ENCODE measurements at places on chromosomes 16 and 17.
A peak's percentile ranks its signal among the peaks of the same experiment; 100 is the strongest.

- DNase-seq = no peak
These were observed 12.0 kb downstream of the CHST6 start for GRCh38 chr16:75483222-75483621.

DNA sequence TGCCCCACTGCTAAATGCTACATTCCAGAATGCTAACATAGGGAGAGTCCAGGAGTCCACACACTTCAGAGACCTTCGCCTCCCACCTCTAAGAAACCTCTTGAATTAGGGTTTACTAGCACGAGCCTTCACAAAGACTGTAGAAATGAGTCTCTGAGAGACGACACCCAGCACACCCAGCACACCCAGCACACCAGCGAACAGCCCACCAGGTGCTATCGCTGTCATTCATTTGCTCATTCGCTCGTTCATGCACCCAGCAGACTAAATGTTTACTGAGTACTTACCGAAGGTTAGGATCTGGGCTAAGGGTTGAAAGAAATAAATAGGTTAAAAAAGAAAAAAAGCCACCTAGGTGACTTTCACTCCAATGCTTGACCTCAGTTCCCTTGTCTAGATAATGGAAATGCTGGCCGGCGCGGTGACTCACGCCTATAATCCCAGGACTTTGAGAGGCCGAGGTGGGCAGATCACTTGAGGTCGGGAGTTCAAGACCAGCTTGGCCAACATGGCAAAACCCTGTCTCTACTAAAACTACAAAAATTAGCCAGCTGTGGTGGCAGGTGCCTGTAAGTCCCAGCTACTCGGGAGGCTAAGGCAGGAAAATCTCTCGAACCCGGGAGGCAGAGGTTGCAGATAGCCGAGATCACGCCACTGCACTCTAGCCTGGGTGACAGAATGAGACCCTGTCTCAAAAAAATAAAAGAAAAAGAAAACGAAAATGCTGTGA is 100.8 kb downstream of the ADCY9 start:
- DNase-seq = no peak

DNA sequence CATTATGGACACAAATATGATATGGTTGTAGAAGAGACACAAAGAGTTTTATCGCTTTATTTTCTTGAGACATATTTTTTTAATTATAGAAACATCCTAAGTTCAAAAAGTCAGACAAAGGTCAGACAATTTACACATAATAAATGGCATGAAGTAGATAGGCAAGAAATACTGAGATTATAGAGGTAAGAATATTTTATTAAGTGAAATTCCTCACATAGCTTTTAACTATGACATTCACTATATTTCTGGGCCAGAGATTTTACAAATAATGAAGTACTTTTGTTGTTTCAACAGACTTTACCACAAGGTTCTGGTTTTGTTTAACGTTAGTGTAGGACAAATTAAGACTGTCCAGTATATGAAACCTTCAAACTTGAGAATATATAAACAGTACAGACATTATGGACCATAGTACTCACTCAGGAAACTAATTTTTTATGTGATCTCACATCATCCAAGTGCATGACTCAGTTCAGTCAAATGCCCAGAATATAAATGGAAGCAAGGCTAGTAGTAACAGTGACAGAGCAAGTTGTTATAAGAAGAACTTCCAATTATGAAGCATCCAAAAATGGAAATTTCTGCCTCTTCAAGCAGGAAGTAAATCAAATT is 394.8 kb downstream of the KCNJ2 start:
- DNase-seq = no peak

DNA sequence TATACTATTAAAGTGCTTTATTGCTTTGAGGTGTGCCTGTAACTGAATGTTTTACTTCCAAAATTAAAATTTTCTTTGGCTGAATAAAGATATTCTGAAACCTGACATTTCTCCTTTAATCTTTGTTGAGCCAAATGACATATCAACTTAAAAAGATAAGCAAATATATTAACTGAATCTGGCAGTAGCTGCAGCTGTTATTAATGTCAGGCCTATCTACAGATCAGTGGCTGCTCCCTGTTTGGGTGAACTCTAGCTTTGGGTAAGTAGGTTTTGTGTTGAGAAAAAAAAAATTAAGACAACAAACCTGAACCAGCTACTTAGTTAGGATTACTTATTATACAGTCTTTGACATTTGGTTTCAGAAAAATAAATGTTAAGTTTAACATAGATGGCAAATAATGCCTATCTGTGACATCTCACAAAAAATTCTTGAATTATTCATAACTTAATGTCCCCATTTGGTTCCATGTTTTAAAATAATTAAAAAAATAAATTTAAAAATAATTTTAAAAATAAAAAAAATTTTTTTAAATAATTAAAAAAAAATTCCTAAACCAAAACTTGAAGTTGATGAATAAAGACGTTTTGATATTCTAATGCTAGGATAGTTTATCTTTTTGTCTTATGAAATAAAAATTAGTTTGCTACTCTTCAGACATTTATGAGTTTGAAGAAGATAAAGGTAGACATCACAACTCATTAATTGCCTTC is 19.8 kb downstream of the CPD start:
- DNase-seq = no peak

- no peak for DNase-seq
These were observed 446.5 kb downstream of the MAF start for GRCh38 chr16:79154086-79154485.

DNA sequence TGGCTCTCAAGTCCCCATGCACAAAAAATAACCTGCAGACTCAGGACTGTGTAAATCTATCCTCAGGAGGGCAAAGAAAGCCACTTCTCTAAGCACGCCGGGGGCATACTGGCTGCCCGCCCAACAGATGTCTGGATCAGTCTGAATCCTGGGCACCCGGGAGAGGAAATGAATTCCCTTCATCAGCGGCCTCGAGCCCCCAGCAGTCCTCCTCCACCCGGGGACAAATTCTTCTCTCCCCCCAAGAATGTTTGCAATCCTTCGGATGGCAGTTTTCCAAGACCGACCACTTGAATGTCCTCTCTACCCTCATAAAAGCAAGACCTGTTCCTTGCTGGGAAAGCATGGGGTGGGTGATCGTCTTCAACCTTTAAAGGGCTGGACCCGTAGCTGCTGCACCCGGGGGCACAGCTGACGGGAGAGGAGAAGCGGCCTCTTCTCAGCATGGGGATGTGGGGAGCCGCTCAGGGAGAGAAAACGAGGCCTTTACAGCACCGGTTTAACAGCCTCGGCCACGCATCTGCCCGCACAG is 9.4 kb upstream of the MAP2K3 start:
- DNase-seq = peak; percentile 33

DNA sequence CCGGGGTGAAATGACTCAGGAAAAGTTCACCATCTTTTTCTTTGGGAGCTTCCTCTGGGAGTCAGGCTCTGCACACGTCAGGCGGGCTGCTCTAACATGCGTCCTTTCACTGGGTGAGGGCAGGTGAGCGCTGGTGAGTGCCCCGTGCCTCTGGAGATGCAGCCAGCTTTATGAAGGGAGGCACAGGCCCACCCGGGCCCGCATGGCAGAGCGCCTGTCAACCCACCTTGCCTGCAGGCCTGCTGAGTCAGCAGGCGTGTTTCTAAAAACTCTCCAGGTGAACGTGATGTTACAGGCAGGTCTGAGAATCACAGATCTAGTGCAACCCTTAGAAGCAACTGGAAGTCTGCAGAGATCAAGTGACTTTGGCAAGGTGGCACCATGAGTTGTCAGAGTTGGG is 18.4 kb downstream of the MAP1LC3B start:
- no peak for DNase-seq

DNA sequence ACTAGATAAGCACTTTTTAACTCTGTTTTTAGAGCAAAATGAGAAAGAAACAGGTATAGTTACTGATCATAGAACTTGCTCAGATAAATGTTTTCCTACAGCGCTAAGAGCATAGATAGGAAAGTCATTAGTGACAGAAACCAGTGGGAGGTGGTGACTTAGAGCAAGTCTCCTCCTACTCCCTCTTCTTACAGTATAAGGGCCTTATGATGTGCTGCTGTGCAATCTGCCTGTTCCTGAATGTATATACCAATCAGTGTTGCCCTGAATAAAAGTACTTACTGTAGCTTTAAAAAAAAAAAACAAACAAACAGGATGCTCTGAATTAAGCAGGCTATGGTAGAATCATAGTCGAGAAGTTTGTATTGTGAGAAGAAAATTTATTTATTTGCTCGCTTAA is 23.3 kb upstream of the RASL10B start:
- DNase-seq = no peak

DNA sequence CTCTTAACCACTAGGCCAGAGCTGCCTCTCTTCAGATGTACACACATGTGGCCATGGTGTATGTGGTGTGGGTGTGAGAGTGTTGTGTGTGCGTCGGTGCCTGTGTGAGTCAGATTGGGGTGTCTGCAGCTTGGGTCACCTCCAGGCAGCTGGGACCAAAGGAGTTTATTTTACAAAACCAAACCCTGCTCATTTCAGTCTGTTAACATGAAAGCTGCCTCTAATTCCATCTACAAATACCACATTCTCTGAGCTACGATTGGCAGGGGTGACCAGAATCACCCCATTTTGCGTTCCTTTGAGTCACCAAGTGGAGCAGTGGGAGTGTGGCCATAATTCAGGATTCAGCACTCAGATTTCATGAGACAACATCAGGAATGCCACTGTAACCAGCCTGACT is 105.3 kb downstream of the IRX5 start:
- no peak for DNase-seq

DNA sequence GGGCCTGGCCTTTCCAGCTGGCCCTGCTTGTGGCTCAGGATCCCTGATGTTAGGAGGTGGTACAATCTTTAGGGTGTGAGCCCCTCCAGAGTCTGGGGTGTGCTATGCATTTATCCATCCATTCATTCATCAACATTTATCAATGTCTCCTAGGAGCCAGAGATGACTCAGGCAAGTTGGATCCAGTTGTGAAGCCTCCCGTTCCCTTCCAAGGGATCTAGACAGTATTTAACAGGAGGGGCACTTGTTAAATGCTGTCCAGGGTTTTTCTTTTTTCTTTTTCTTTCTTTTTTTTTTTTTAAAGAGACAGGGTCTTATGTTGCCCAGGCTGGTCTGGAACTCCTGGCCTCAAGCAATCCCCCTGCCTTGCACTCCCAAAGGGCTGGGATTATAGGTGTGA is 42.0 kb upstream of the SMPD3 start:
- DNase-seq = no peak

DNA sequence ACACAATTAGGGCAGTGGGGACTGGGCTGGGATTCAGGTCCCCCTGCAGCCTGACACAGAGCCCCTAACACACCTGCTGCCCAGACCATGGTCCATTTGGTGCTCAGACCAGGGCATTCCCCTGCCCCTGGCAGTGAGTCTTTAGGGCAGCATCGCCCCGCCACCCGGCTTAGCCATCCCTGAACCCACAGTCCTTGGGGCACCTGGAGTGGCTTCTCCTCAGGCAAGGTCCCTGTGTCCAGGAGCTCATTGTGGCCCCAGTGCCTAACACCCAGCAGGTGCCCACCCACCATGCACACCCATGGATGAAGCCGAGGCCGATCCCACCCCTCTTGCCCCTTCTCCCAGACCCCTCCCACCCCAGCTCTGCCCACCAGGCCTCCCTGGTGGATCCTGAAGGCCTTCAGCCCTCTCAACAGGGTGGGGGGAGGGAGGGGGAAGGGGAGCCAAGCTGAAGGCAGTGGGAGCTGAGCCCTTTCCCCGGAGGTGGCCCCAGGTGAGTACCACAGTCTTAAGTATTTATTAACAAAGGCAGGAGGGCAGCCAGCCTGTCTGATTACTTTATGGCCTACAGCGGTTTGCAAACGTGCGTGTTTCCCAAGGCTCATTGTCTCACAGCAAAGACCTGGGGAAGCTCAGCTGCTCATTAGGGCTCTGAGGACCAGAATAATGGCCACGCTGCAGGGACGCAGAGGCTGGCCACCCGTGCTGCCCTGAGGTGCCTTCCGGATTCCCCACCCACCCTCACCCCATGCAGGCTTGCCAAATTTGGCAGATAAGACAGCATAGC is 38.5 kb downstream of the RBFOX3 start:
- DNase-seq = no peak

GRCh38 chr17:28547623-28548416 is 4.6 kb downstream of the UNC119 start:
- DNase-seq = peak; percentile 82

DNA sequence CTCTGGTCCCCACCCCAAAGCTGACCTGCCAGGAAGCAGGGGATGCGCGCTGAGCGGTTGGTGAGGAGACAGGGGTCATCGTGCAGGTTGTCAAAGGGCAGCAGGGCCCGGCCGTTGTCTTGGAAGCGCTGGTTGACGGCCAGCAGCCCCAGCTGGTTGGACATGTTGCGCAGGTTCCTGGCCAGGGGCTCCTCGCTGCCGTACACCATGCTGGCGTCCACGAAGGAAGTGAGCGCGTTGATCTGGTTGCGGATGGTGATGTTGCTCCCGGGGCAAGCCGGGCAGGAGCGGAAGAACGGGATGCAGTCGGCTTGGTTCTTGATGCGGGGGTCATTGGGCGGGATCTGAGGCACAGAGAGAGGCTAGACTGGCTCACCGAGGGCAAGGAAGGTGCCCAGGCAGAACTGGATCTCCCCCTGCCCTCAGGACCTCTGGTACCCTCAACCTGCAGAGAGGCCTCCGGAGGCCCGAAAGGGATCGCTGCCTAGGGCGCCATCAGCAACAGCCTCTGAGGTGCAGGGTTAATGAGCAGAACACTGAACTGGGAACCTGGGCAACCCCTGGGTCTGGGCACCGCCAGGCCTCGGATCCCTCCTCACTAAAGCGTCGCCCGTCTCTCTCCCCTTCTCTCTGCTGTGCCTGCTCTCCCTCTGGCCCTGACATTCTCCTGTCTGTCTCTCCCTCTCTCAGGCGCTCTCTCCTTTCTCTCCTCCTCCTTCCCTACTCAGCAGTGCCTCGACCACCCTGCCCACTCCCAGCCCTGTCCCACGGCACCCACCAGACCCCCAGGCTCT is 2.7 kb downstream of the MPO start:
- DNase-seq = no peak

GRCh38 chr17:42844761-42845555 is 578 bp downstream of the AOC2 start:
- no peak for DNase-seq

DNA sequence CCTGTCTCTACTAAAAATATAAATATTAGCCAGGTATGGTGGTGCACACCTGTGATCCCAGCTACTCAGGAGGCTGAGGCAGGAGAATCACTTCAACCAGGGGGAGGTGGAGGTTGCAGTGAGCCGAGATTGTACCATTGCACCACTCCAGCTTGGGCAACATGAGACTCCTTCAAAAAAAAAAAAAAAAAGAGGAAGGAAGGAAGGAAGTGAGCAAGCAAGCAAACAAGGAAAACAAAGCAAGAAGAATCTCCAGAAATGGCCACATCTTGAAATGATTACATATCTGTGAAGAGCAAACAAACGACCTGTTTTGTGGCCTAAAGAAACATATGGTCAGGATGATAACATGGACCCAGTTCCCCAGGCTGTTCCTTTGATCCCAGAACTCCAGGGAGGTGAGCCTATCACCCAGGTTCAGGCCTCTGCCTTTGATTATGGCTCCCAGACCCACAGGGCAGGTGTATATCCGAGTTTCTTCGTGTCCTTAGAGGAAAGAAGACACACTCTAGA is 8.9 kb downstream of the ACOX1 start:
- no peak for DNase-seq

Data from activated CD8-positive, alpha-beta T cell treated with anti-CD3 and anti-CD28 coated beads for 36 hours (primary cell).